ENCODE measurements at places on chromosomes 3 and 15.

DNA sequence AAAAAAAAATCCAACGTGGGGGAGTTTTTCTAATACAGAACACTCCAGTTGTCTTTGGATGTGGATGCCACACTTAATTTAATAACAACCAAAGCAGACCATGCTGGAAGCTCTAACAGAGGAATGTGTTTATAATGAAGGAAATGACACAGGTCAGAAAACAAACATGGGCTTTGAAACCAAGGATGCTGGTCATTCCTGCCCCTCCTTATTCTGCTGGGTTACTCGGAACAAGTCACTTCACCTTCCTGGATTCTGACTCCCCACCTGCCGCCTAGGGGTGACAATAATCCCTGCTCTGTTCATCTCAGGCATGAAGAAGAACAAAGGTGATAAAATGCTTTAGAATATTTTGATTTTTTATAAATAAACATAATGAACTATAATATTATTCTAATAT, 240.9 kb upstream of the ADAMTS9 start:
- no peak for DNase-seq

- DNase-seq, result no peak
Observed at GRCh38 chr3:194040516-194041273, 95.3 kb upstream of the HES1 start.

GRCh38 chr3:186880406-186880805, 37.9 kb downstream of the ADIPOQ start:
- DNase-seq, result no peak

- DNase-seq, result peak; percentile 51
Observed at GRCh38 chr3:149120051-149120972, 9.1 kb upstream of the HPS3 start.

DNA sequence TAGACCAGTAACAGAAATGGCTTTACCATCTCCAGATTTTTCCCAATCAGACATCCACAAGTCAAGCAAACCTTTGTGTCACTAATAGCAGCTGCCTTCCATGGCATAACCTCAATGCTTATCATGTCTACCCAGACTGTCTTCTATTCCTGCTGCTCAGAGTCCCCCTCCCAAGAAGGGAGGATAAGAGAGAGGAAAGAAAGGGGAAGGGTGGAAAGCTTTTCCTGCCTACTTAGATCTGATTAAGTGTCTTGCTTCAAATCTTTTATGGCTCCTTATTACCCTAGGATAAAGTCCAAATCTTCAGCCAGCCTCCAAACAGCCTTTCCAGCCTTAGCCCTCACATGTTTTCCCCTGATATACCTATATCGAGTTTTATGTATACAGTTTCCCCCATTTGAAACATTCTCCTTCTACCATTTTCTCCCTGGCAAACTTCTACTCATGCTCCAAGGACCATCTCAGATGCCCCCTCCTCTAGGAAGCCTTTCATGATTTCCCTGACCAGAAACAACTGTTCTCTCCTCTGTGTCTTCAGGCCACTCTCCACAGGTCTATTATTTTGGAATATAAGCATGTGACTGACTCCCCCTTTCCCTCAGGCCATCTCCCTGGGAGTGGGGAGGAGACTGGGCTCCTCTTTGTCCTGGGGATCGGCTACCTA, 7.9 kb upstream of the SSUH2 start:
- DNase-seq, result no peak

DNA sequence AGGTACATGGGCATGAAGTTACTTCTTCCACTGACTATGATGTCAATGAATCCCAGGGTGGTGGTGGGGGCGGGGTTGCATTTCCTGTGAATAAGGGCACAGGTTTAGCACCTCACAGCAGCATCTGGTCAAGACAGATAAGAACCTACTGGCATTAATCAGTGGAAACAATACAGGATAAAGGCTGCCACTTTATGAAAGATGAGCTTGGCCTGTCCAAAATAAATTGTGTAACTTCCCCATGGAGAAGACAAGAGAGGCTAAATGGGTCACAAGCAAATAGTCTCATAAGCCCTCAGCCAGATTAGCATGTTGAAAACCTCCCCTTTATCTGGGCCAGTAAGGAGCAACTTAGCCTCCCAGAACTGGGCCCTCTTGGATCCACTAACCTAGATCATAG, 27.4 kb upstream of the PLSCR2 start:
- no peak for DNase-seq

DNA sequence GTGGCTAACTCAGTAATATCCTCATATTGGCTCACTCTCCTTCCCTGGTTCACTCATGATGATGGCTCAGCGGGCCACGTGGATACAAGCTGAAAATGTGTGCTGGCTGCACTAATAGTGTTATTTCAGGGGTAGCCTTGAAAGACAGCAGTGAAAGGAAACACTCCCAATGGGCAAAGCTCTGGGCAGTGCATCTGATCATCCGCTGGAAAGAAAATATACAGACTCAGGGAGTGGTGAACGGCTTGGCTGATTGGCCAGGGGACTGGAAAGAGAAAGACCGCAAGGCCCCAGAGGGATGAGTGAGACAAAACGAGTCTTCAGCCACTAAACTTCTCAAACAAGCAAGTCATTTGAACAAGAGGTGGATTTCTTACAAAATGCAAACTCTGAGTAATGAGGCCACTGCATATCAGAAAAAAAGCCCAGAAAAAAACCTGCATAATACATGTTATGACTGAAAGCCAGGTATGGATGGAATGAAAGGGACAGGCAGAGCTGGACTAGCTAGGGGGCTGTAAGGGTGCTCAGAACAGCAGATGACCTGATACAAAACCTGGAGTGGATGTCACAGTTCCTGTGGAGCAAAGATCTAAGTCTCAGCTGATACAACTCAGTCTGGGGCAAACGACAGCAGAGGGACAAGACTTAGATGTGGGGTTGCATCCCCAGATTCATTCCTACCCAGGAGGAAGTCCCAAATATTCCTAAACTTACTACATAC, 33.3 kb downstream of the CMTM6 start:
- no peak for DNase-seq

GRCh38 chr3:48419597-48419996, 10.3 kb downstream of the PLXNB1 start:
- no peak for DNase-seq
